GM12878 (cell line): ENCODE measurements at places on chromosomes 16 and 17.

DNA sequence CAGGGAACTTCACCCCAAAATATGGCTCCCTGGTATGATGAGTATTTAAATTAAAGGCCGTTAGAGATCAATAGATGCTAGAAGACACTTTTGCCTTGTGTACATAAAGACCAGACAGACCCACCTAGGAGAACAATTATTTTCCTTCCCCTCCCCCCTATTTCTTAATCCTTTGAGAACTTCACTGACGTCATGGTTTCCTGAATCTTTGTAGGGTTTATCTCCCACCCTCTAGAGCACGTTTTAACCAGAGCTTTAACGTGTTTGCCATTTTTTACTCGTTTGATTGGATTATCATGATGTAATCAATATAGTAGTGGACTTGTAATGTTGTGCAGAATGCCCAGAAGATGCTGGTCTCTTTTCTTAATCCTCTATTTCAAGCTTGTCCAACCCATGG lies 22.9 kb upstream of the XYLT2 start:
- DNase-seq: no peak
- no peaks in the 10 kb centered on the region for H3K36me3 ChIP-seq
- H3K4me1 ChIP-seq: peaks cover 3% of the 10 kb centered on the region
- no peak overlapping the region for H3K27ac ChIP-seq

- H3K4me1 ChIP-seq: no peaks in the 10 kb centered on the region
- no peaks in the 10 kb centered on the region; the same call in 1 of the 2 replicates for H3K36me3 ChIP-seq
- H3K27ac ChIP-seq: no peak overlapping the region
- H3K4me3 ChIP-seq: no peak overlapping the region
- DNase-seq: no peak
These were observed 108.7 kb downstream of the ZFHX3 start for GRCh38 chr16:72939247-72939646.

DNA sequence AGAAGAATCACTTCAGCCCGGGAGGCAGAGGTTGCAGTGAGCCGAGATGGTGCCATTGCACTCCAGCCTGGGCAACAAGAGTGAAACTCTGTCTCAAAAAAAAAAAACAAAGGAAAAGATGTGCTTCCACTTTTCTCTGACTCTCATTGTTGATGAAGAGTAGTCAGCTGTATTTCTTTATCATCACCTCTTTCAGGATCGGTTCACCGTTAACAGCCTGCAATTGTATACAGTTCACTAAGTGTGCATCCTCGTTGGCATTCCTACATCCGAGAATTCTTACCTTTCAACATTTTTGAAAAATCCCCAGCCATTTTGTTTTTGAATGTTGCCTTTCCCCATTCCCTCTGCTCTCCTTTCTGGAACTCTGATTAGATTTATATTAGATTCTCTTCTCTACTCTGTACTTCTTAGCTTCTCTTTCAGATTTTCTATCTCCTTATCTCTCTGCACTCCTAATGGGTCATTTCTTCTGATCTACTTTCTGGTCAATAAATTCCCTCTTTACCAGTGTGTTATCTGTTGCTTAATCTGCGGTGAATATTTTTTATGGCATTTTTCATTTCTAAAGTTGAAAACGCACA lies 26.9 kb upstream of the ZC3H18 start:
- H3K27ac ChIP-seq: no peak overlapping the region
- no peaks in the 10 kb centered on the region for H3K27me3 ChIP-seq
- H3K36me3 ChIP-seq: no peaks in the 10 kb centered on the region
- no peak for DNase-seq
- H3K4me1 ChIP-seq: no peaks in the 10 kb centered on the region

DNA sequence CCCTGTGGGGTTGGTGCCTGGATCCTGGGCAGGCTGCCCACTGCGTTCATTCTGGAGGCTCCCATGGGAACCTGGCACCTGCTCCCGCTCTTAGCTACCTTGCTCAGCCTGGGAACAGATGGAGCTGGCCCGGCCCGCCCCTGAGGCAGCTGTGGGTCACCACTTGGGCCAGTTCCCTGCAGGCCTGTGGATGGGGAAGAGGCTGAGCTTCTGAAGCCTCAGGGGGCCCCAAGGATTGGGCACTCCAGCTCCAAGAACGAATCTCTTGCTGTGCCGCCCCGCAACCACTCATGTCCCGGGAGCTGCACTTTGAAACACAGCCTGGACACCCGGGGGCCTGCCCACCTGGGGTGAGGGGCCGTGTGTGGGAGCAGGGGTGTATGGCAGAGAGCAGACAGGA lies 37.7 kb downstream of the BAHCC1 start:
- H3K4me1 ChIP-seq: no peaks in the 10 kb centered on the region
- H3K27ac ChIP-seq: no peak overlapping the region
- no peaks in the 10 kb centered on the region for H3K36me3 ChIP-seq
- peaks cover 4% of the 10 kb centered on the region; the same call in 1 of the 2 replicates for H3K27me3 ChIP-seq

DNA sequence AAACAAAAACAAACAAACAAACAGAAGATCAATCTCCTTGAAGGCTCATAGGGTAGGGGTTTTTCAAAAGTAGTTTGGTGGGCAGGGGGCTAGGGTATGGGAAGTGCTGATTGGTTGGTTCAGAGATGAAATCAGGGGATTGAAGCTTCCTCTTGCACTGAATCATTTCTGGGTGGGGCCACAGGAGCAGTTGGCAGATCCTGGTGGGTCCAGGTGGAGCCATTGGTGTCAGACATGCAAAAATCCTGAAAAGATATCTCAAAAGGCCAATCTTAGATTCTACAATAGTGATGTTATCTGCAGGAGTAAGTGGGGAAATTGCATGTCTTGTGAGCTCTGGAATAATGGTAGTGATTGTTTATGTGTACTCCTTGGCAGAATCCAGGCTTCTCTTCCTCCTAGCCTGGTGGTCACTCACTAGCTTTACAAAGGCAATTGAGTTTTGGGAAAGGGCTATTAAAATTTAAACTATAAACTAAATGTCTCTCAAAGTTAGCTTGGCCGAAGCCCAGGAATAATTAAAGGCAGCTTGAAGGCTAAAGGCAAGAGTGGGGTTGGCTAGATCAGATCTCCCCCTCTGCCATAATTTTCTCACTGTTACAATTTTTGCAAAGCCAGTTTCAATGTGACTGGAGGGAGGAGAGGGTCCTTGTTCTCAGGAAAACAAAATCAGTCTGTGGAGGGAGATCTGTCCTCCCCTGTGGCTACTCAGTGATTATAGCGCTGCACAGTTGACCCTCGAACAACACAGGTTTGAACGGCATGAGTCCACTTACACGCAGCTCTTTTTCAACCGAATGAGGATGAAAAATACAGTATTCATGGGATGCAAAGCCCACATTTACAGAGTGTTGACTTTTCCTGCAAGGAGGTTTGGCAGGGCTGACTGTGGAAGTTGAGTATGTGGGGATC lies 45.2 kb downstream of the RNF112 start:
- DNase-seq: no peak
- no peak overlapping the region for H3K27ac ChIP-seq
- H3K4me1 ChIP-seq: no peaks in the 10 kb centered on the region
- no peak overlapping the region for H3K4me3 ChIP-seq

DNA sequence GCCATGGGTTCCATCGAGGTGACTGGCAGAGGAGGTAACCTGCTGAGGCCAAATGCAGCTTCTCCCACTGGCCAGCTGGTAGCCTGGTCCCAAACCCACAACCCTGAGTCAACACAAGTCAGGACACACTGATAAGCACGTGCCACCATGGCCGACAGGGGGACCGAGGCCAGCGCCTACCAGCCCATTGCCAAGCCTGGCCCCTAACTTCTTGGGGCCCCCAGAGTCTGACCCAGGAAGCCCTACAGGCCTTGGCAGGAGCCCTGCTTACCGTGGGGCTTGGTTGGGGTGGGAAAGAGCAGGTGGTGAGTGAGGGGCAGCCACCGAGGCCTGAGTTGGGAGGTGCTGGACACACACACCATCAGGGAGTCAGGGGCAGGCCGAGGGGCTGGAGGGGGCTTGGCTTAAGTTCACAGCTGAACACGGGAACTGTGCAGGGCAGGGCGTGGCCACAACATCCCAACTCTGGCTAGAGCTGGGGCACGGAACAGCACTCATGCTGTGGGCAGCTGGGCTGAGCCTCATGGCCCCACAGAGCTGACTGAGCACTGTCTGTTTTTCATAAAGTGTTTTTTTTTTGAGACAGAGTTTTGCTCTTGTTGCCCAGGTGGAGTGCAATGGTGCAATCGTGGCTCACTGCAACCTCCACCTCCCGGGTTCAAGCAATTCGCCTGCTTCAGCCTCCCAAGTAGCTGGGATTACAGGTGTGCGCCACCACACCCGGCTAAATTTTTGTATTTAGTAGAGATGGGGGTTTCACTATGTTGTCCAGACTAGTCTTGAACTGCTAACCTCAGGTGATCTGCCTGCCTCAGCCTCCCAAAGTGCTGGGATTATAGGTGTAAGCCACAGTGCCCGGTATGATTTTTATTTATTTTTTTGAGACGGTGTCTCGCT lies 5.5 kb downstream of the MRPL28 start:
- no peaks in the 10 kb centered on the region for H3K27me3 ChIP-seq
- peaks cover 3% of the 10 kb centered on the region; the same call in 1 of the 2 replicates for H3K4me1 ChIP-seq
- H3K36me3 ChIP-seq: peaks cover 5% of the 10 kb centered on the region; the same call in 1 of the 2 replicates
- H3K4me3 ChIP-seq: no peak overlapping the region

DNA sequence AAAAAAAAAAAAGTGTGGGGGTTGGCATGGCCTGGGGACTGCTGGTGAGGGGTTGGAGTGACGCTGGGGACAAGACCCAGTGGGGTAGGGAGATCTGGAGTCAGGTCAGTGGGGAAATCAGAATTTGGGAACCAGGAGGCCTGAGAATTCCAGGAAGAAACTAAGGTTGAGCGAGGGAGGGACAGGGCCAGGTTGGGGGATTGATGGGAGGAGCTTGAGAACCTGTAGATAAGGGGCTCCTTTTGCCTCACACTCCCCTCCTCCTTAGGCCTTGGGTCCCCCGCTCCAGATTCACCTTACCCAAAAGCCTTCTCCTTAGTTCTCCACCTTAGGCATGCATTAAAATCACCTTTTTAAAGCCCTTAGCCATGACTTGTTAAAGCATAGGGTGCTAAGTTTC lies 8.3 kb upstream of the PYDC1 start:
- no peak for DNase-seq
- H3K4me3 ChIP-seq: no peak overlapping the region
- H3K27me3 ChIP-seq: no peaks in the 10 kb centered on the region
- no peaks in the 10 kb centered on the region for H3K4me1 ChIP-seq
- H3K36me3 ChIP-seq: no peaks in the 10 kb centered on the region

GRCh38 chr16:21161211-21161610 lies 2.7 kb downstream of the LDAF1 start:
- H3K36me3 ChIP-seq: no peaks in the 10 kb centered on the region
- H3K4me3 ChIP-seq: peak overlapping the region; percentile 3; the same call in 1 of the 2 replicates
- no peak overlapping the region for H3K27ac ChIP-seq

DNA sequence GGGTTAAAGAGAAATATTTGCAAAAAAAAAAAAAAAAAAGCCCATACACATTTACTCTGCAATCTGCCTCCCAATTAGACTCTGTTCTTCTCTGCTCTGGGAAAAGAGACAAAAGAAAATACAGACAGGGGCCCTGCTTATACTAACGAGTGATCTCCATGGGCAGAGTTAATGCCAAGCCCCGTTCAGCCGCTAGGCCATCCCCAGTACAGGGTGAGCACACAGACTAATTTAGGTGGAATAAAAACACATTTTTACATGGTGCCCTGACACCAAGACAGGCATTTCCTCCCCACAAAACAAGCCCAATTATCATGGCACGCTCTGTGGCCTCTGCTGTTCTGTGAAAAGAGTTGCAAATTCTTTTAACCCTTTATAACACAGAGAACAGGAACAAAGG lies 356.3 kb upstream of the C16orf82 start:
- H3K36me3 ChIP-seq: no peaks in the 10 kb centered on the region
- no peaks in the 10 kb centered on the region for H3K4me1 ChIP-seq
- no peak for DNase-seq
- H3K27me3 ChIP-seq: no peaks in the 10 kb centered on the region
- no peak overlapping the region for H3K4me3 ChIP-seq
- H3K27ac ChIP-seq: no peak overlapping the region

- DNase-seq: no peak
- H3K4me1 ChIP-seq: no peaks in the 10 kb centered on the region
- H3K27me3 ChIP-seq: no peaks in the 10 kb centered on the region
These were observed 44.1 kb downstream of the CCDC57 start for GRCh38 chr17:82168568-82168967.

GRCh38 chr17:35605678-35606077 lies 18.6 kb downstream of the AP2B1 start:
- H3K4me1 ChIP-seq: no peaks in the 10 kb centered on the region
- H3K27me3 ChIP-seq: no peaks in the 10 kb centered on the region
- H3K4me3 ChIP-seq: no peak overlapping the region
- no peaks in the 10 kb centered on the region; the same call in 1 of the 2 replicates for H3K36me3 ChIP-seq
- no peak overlapping the region for H3K27ac ChIP-seq

DNA sequence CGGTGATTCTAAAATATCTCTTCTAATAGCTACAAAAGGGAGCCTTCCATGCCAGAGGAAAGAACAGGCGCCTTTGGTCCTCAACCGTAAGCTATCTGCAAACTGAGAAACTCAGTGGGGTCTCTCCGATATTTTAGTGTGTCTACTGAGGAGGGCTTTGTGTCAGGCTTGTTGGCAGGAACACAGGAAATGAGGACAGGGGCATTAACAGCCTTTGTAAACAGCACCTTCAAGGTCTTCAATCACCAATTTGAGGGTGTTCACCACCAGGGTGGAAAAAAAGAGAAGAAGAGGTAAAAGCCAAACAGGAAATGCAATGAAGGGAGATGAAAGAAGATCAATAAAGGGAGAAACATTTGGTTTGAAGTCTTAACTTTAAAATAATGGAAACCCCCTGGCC lies 580.1 kb upstream of the SALL1 start:
- H3K36me3 ChIP-seq: no peaks in the 10 kb centered on the region
- H3K4me1 ChIP-seq: no peaks in the 10 kb centered on the region
- no peaks in the 10 kb centered on the region for H3K27me3 ChIP-seq
- no peak overlapping the region for H3K27ac ChIP-seq

DNA sequence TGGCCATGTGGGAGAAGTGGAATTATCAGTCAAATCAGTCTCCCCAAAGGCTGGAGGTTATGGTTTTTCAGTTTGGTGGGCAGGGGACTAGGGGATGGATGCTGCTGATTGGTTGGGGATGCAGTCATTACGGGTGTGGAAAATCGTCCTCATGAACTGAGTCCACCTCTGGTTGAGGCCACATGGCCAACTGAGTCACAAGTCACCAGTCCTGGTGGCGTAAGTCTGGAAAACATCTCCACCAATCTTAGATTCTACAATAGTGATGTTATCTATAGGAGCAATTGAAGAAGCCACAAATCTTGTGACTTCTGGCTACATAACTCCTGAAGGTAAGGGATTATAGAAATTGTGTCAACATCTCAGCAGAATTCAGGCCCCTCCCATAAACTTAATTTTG lies 5.2 kb upstream of the RNF135 start:
- H3K27me3 ChIP-seq: no peaks in the 10 kb centered on the region
- H3K36me3 ChIP-seq: no peaks in the 10 kb centered on the region
- H3K4me3 ChIP-seq: no peak overlapping the region
- no peak overlapping the region for H3K27ac ChIP-seq
- DNase-seq: no peak

- no peak overlapping the region for H3K4me3 ChIP-seq
- no peaks in the 10 kb centered on the region for H3K36me3 ChIP-seq
- DNase-seq: no peak
- H3K4me1 ChIP-seq: no peaks in the 10 kb centered on the region
- H3K27me3 ChIP-seq: no peaks in the 10 kb centered on the region
These were observed 28.9 kb downstream of the FAM20A start for GRCh38 chr17:68572138-68572842.

- peak overlapping the region; percentile 83 for H3K4me3 ChIP-seq
- H3K36me3 ChIP-seq: peaks cover 10% of the 10 kb centered on the region; the same call in 1 of the 2 replicates
- peaks cover 9% of the 10 kb centered on the region for H3K4me1 ChIP-seq
- DNase-seq: no peak
- peak overlapping the region; percentile 51 for H3K27ac ChIP-seq
These were observed 755 bp upstream of the TUFM start for GRCh38 chr16:28846933-28847273.
